ENCODE measurements at places on chromosomes 2 and 18. TPM values are rescaled to one million over a fixed set of nuclear protein-coding genes. Genes with fewer than 3 reads are reported as not detected.
A peak's percentile ranks its signal among the peaks of the same experiment; 100 is the strongest.

- no peak for ATAC-seq
Observed at GRCh38 chr2:1088192-1088860, 137.7 kb downstream of the SNTG2 start.

GRCh38 chr2:170531876-170532275, 183.3 kb upstream of the SP5 start:
- no peak for ATAC-seq

DNA sequence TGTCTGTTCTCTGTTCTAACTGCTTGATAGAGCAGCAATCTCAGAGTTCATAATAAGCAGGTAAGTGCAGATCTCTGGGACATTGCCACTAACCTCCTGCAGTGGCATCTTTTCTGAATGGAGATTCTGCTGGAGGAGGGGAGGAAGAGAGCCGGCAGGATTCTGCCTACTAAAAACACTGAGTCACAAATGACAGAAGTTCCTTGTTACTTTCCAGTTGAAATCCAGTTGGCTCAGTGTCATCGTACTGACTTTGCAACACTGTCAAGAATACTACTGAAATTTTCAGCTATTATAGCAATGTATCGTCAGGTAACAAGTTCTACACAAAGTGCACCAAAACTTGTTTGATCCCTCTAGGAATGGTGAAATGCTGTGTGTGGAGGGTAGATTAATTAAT, 79.6 kb upstream of the ST6GAL2 start:
- no peak for ATAC-seq

FBXO41 gene
- 4.2 TPM for total RNA-seq

GRCh38 chr2:99609851-99610381, 120.1 kb upstream of the REV1 start:
- ATAC-seq, result no peak

GRCh38 chr18:43271593-43272432, 5.5 kb downstream of the SYT4 start:
- no peak for ATAC-seq

GRCh38 chr18:7414459-7414858, 152.7 kb upstream of the PTPRM start:
- peak; percentile 93 for ATAC-seq
